ENCODE measurements at places on chromosomes 7 and 10.

DNA sequence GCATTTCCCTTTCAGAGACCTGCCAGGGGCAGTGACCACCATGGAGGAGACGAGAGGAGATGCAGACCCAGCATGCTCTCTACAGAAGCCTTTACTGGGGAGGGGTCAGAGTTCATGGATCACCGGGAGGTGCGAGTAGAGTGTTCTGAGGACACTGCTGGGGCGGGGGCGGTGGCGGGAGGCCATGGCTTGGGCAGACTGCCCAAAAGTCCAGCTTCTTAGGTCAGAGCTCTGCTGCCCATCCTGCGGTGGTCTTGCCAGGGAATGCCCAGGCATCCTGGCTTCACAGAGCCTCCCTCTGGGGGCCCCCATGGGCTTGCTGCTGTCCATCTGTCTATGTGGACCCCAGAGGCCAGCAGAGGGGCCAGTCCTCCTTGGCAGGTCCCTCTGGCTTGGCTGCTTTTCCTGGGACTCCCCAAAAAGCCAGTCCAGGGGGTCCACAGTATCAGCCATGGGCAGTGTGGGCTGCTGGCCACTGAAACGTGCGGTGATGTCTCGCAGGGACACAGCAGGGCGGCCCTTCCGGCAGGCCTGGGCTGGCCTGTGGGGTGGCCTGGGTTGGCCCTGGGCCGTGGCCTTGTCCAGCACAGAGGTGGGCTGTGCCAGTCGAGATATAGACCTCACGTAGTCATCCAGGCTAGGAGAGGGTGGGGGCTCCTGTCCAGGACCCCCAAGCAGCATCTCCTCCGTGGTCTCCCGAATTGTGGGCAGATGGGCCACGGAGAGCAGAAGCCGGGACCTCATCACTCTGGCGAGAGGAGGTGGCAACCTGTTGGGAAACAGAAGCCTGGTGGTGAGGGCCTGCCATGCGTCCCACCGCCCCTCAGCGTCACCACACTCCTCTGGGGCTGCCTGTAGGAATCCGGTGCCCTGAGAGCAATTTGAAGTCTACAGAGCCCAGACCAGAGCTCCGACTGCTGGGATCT is 1.1 kb downstream of the DEPP1 start:
- no peak for DNase-seq

GRCh38 chr10:6108631-6109443 is 20.0 kb downstream of the RBM17 start:
- DNase-seq = no peak

- no peak for DNase-seq
Measured at GRCh38 chr10:98235846-98236245, 32.1 kb downstream of the LOXL4 start.

DNA sequence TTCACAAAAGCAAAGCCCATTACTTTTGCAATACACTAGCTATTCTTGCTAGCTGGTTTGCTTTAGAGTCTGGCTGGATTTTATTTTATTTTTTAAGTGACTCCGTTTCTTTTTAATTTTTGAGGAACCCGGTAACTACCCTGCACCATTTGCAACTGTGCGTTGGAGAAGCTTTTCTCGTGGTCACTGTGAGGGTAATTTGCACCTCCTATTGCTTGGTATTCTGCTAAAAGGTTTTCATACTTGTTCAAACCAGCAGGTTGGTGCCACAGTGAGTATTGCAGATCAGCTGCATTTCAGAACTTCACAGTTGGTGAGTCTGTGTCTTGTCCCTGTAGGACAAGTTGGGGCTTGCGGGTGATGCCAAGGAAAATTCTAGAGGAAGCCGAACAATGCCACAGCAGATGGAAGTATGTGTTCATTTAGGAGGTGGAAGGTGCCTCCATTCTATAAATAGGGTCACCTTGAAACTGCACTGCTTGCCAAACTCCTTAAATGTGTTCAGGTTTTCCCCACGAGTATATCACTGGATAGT is 3.9 kb upstream of the NMT2 start:
- DNase-seq = no peak

- no peak for DNase-seq
Measured at GRCh38 chr10:15309221-15309620, 61.9 kb downstream of the FAM171A1 start.

- DNase-seq = no peak
Measured at GRCh38 chr7:104962781-104963180, 51.2 kb upstream of the KMT2E start.

All from GF-D8 (cell line).